PC-9 (cell line): ENCODE measurements at places on chromosomes 4 and X.

DNA sequence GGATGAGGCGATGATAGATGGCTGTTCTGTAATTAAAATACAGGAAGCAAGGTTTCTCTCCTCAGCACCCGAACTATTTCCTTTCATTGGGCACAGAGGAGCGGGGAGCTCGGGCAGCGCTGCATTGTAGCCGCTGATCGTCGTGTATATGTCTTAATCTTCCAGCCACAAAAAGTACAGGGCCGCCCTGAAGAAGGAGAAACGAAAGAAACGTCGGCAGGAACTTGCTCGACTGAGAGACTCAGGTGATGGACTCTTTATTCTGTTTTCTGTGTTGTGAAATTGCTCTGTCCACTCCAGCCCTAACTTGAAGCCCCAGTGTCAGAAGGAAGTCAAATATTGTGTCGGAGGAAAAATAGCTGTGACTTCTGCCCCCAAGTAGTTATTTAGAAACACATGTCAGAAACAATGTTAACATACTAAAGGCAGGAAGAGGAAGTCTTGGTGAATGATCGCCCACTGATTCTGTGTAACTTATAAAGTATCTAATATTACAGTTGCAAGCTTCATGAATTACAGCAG, 546 bp downstream of the ZRSR2 start:
- DNase-seq = no peak

DNA sequence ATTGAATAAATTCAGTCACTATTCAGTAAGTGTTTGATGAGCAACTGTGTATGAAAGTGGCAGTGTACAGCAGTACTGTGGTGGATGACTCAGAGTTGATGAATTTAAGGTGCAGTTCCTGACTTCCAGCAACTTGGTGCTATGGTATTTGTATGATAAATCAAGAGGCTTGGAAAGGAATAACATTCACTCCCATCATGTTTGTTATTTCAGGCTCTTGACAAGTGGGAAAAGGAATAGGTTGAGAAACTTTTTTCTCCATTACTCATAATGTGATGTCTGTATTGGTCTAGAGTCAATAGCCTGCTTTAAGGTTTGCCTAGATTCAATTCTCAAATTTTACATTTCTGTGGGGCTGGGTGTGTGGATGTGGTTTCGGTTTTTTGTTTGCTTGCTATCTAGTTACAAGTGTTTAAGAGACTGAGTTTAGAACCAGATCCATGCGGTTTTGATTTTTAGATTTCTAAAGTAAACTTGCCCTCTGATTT, 35.1 kb upstream of the CYP2U1 start:
- DNase-seq = peak; percentile 44

- no peak for DNase-seq
These were observed 9.7 kb upstream of the MYOZ2 start for GRCh38 chr4:119125931-119126330.

- no peak for DNase-seq
These were observed 12.5 kb downstream of the MORC4 start for GRCh38 chrX:106987488-106987887.

- peak; percentile 78 for DNase-seq
These were observed 2.5 kb upstream of the HTRA3 start for GRCh38 chr4:8267077-8267476.

DNA sequence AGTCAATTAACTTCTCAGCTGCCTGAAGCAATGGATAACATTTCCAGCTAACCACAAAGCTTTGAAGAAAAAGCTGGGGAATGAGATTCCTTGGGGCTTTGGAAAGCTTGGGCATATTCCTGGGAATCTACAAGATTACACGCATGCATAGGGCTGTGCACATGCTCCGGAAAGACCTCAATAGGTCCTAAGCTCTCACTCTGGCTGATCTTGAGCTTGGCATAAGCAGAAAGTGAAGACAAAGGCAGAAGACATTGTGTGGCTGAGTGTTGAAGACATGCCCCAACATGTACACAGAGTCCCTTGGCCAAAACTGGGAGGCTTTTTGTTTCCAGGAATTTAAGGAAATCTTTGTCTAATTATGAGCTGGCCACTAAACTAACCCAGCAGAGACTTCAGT, 31.2 kb downstream of the ATG4A start:
- no peak for DNase-seq

GRCh38 chr4:52576961-52577623, 82.0 kb downstream of the USP46 start:
- no peak for DNase-seq

DNA sequence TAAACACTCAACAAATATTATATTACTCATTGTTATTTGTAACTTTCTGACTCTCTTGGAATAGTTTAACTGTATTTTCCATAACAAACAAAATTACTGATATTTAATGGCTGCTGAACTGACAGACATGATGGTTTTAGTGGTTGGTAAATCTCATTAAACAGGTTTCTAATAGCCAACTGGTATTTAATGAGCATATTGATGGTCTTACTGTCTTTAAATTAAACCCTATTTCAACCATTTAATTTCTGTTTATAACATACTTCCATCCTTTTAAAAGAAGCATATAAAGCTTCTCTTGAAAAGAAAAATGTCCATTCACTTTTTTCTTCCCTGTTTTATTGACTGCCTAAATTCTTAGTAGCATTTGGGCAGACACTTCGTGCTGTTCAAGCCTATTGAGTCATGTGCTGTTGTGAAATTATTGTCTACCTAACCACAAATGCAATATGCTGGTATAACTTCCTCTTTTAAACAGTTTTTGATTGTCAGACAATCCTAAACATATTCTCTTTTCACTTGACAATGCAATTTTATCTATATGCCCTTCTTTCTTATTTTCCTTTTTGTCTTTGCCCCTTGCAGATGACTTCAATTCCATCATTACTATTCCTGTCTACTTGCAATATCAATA, 163.9 kb upstream of the SLC7A11 start:
- peak; percentile 61 for DNase-seq

- DNase-seq = no peak
These were observed 70.9 kb upstream of the ARHGAP36 start for GRCh38 chrX:130987241-130987640.

- no peak for DNase-seq
These were observed 488.5 kb downstream of the IL15 start for GRCh38 chr4:142124874-142125273.

DNA sequence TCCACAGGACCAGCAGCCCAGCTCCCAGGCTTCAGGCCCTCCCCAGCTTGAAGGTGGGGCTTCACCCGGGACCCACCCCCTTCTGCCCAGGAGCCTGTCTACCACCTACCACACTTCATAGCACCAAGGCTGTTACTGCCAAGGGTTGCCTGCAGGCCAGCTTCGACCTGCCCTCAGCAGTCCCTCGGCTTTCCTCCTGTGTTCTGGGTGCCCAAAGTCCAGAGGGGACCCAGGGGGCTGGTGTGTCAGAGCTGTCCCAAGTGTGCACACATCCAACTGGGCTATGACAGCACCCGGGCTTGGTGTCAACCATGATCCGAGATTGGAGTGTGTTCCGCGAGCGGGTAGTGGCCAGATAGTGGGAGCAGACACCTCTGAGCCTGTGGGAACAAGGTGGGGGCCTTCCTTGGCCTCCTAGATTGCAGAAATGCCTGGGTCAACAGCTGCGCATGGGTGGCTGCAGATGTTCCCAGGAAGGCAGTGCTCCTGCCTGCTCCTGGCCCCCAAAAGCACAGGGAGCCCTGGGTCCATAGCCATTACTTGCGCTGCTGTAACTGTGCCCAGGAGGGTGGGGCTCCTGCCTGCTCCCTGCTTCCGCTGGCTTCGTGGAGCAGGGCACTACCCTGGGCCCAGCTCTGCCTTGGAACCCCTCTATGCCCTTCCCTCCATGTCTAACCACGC, 16.8 kb downstream of the SULT1B1 start:
- no peak for DNase-seq

GRCh38 chr4:139912445-139912844, 241.5 kb downstream of the MAML3 start:
- DNase-seq = no peak

DNA sequence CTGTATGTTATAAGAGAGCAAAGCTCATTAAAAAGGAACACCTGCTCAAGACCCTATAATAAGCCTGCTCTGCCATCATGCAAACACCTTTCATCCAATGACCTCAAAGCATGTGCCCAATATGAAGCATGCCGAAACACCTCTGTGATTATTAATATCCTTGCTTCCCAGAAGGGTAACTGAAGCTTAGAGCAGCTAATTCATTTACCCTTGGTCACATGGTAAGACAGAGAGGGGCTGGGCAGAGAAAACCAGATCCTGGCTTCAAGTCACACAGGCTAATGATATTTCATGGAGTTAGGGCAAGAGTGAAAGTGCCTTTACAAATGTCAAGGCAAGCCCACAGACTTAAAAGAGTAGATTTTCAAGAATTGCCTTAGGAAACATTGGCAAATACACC, 5.6 kb downstream of the AMOT start:
- no peak for DNase-seq

GRCh38 chr4:157988641-157989040, 184.2 kb downstream of the GASK1B start:
- no peak for DNase-seq

DNA sequence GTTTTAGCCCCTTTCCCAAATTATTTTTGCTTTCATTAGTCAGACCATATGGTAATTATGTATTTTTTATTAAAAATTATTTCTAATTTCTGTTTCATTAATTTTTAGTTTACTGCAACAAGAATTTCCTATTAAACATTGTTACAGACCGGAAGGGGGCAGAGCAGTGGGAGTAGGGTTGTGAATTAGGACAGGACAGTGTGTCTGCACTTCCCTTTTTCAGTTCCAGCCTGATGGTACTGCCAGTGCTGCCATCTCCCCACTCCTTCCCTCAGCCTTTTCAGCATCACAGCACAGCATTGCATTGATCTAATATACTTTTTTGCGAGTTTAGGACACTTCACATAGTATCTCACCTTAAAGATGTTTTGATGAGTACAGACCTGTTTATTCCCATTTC, 76.5 kb downstream of the STIM2 start:
- DNase-seq = no peak

GRCh38 chr4:113682730-113683537, 78.6 kb downstream of the CAMK2D start:
- no peak for DNase-seq

GRCh38 chr4:110224812-110225211, 26.4 kb upstream of the ELOVL6 start:
- no peak for DNase-seq

DNA sequence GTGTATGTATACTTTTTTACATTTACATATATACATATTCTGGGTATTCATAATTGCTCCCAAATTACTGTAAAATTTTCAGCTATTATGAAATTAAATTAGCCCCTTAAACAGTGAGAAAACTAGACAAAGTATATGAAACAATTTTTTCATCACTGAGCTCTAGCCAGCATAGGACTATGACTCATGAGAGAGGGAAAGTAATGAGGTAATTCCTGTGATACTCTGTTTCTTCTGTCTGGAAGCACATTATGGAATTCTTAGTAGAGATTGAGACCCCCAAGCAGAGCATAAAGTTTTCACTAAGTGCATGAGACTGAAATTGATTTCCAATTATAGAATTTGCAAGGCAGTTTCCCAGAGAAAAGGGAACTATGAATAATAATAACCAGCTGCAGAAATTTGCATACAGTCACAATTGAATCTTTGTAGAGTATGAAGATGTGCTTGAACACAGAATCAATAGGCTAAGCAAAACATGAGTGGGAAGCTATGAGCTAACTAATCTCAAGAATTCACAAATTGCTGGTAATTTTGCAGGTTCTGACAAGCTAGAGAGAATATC, 779.3 kb downstream of the ARAP2 start:
- no peak for DNase-seq

GRCh38 chr4:143253166-143253565, 68.4 kb downstream of the USP38 start:
- peak; percentile 9 for DNase-seq

DNA sequence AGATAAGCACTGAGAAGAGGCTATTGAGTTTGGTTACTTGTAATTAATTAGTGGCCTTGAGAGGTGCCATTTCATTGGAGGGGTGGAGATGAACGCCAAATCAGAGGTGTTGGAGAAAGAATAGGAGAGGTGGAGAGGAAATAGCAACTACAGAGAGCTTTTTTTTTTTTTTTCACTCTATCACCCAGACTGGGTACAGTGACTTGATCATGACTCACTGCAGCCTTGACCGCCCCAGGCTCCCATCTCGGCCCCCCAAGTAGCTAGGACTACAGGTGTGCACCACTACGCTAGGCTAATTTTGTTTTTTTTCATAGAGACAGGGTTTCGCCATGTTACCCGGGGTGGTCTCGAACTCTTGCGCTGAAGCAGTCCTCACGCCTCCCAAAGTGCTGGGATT, 5.2 kb downstream of the NHS start:
- DNase-seq = no peak

DNA sequence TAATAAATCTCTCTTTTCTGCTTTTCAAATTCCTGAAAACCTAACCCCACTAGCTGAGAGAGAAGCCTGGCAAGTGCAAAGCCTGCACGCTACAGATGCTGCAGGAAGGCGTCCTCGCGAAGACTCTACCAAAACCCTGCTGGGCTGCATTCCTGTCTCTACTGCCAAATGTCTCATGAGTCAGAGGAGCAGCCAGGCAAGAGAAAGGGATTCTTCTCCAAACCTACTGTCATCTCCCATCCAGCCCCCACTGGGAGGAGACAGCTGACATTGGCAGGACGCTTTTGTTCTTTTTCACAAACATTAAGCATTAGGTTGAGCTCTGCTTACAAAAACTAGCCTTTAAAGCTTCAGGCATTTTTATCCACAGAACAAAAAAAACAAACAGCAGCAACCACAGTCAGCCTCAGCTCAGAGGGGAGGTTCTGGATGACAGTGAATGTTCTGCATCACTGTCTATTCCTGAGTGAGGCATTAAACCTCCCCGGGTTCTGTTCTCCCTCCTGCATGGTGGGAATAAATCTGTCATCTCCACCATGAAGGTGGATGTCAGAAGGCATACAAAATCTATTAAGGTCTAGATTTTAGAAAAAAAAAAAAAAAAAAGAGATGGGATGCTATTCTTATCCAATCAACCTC, 18.0 kb downstream of the CRMP1 start:
- DNase-seq = no peak

DNA sequence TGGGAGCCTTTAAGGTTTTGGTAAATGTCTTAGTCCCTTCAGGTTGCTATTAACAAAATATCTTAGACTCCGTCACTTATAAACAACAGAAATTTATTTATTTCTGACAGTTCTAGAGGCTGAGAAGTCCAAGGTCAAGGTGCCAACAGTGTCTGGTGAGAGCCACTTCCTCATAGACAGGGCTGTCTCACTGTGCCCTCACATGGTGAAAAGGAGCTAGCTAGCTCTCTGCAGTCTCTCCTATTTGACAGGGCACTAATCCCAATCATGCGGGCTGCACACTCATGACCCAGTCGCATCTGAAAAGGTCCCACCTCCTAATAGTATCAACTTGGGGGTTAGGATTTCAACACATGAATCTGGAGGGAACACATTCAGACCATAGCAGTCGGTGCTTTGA, 63.4 kb upstream of the KLF3 start:
- no peak for DNase-seq

DNA sequence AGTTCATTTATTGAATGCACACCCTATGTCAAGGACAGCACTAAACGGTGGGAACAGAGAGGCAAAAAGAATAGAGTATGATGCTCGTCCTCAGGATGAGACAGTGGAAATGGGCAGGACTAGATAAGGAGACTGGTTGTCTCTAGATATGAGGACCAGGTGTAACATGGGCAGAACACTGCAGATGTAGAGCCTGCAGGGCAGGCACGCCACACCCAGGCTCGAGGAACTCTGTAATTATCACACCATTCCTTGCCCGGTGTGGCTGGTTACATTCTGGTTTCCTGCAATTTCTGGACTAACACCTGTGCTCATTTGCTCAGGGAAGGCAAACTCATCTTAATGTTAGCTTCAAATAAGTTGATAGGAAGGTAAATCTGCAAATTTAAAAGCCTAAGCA, 334.4 kb downstream of the DHX15 start:
- DNase-seq = no peak
